ENCODE measurements at places on chromosomes 7 and 10.

DNA sequence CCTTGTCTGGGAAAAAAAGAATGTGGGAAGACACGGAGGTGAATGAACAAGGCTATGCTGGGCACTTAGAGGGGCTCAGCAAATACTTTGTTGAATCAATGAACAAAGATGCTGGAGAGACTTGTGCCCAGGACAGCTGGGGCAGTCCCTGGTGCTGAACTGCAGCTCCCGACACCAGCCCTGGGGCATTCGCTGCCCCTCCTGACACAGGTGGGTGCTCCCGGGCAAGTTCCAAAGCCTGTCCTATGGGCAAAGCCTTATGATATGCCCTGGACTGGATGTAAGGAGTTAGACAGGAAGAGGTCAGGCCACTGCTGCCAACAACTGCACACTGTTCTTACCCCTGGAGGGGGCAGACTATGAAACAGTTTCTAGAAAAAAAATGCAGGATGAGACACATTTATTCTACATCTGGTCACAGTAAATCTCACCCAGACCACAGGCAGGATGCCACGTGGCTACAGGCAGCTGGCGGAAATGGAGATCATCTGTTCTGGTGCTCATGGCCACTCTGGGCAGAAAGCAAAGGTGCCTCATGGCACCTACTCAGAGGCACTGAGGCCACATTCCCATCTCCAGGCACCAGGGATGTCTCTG is 21.9 kb upstream of the FRAT2 start:
- DNase-seq, result no peak

DNA sequence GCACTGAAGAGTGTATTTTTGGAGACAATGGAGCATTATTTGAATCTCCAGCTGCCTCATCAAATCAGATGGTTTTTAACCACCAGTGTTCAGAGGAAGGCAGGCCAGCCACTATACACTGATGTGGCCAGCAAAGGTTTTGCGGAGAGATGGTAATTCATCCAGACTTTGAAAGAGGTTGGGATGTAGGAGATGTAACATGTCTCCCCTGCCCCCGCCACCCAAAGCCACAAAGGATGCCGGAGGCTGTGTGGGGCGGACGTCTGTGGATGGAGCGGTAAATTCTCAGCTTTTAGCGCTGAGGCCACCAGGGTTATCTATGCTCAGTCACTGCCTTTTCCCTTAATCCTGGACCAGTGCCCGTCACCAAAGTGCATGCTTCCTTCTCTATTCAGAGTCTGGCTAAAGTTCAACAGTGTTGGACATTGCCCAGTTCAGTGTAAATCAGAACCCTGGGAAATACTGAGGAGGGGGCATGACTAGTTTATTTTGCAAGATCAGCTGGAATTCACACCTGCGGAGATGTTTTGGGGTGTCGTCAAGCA is 3.7 kb upstream of the TRIP6 start:
- DNase-seq, result no peak

DNA sequence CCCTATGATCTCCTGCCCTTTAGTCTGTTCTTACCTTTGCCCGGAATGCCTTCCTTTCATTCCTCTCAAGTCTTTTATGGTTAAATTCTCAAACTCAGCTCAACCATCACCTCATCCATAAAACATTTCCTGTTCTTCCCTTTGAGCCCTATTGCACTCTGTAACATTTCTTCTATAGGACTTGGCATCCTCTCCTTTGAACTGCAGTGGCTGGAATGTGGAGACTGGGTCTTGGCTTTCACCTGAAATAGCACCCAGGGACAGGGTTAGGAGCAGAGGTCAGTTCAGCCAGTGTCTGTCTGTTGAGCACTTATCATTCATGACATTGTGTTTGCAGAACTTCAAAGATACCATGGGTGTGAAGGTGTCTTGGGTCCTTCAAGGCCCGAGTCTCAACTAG is 7.2 kb downstream of the NFE2L3 start:
- no peak for DNase-seq

- DNase-seq, result no peak
Measured at GRCh38 chr7:44062903-44063295, 2.5 kb downstream of the PGAM2 start.

- no peak for DNase-seq
Measured at GRCh38 chr7:18770822-18771221, 275.3 kb downstream of the HDAC9 start.

GRCh38 chr10:44389150-44389549 is 4.3 kb upstream of the CXCL12 start:
- DNase-seq, result no peak

GRCh38 chr10:93063977-93064660 is 3.5 kb downstream of the CYP26C1 start:
- DNase-seq, result no peak

DNA sequence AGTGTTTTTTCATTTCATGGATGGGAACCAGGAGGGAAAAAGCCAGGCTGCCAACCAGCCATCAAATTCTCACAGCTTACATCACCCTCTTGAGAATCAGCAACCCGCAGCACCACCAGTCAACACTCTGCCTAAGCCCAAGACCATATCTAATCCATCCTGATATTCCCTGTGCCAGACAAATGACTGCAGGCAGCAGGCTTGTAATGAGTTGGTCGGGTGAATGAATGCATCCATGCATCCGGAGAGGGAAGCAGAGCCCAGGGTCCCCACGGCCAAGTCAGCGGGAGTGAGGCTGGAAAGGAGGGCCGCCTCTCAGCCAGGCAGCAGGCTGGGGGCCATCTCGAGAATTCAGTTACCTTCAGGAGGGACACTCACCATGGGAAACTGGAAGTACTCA is 46.9 kb downstream of the SLIT1 start:
- no peak for DNase-seq
